ENCODE measurements at places on chromosomes 2 and 18. TPM values are rescaled to one million over a fixed set of nuclear protein-coding genes. Genes with fewer than 3 reads are reported as not detected.
A peak's percentile ranks its signal among the peaks of the same experiment; 100 is the strongest.

- peak; percentile 94 for DNase-seq
Observed at GRCh38 chr2:108594132-108594981, 60.1 kb downstream of the LIMS1 start.

DNA sequence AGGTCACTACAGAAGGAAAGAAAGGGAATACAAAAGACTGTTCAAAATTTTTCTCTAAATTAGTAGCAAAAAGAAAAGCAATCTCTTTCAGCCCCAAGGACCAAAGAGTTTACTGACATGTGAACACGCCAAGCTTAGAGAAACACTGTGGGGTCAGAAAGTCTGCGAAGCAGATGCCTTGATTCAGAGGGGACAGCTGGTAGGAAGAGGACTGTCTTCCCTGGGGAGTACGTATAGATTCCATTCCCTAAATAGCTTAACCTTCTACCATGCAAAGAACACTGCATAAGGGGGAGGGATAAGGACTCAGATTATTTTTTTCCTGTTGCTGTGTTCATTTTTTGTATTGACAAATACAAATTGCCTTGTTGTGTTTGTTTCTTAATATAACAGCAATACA lies 96.1 kb downstream of the IRS1 start:
- no peak for DNase-seq

DNA sequence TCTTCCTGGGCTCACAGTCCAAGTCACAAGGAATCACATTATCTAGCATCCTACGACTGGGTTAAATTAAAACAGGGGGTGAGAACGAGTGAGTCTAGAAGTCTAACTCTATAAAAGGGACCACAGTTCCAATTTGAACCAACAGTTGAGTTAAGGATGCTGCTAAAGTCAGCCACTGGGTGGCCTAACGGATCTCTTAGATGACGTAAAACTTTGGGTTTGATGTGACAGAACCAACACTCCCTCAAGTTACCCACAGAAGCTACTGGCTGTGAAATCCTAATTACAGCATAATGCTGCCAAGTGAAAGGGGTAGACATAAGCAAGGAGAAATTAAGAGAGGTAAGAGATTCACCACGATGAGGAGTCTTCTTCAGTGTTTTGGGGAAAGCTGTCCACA lies 32.7 kb upstream of the RUFY4 start:
- DNase-seq: no peak

DNA sequence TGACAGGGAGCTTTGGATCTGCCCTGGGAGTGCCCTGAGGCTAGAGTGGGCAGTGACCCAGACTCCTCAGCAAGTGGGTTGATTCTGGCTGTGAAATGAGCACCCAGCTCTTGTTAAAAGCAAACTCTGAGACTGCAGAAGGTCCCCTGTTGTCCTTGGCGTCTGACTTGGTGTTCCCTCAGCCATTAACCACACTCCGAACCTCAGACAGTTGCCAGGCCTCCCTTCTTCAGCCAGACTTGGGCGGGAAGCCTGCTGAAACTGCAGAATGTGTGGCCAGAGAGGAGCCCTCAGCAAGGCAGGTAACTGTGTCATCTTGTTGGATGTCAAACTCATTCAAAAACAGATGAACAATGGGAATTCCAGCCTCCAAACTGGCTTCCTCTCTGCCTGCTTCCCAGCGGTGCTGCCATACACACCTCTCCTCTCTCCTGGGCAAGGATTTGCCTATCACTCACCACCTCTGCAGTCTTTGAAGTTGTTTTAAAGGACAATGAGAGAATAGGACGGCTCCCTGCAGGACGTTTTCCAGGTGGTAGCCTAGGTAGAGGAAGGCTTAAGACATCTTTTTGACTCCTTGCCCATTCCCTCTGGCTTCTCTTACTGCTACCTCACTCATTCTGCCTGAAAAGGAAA lies 38.9 kb upstream of the B3GNT2 start:
- no peak for DNase-seq

DNA sequence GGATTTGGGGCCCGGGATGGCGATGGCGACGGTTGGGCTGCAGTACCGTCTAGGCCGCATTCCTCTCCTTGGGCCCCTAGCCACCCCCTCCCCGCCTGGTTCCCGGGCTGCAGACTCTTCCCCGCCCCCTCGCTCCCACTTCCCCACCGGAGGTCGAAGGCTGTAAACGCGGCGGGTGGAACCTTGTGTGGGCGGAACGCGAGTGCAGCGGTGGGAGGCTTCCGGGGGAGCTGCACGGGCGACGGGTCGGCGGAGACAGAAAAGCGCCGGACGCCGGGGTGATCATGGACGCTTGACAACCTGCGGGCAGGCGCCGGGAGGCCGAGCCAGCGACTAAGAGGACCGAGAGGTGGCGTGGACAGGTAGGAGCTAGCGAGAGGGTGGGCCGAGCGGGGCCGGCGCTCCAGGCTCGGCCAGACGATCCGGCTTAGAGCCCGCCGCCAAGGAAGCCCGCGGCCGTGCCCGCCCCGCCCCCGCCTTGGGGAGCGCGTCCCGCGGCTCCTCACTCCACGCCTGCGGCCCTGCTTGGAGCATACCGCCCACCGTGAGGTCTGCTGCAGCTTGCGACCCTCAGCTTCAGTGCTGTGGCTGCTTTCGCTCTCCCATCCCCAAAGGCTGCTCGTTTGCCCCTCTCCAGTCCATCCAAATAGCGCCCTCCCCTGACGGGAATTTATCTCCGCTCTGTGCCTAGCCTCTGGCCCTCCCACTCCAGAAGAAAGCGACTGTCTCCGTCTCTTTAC lies at the start of gene COPS7B:
Gene COPS7B, plus strand, starts transcription at position 269 of the 740 bp plus-strand sequence. CDS start 2,126 bp downstream, outside the sequence.
- DNase-seq: peak; percentile 61

- no peak for DNase-seq
Observed at GRCh38 chr2:36812196-36812595, 115.7 kb downstream of the VIT start.

- no peak for DNase-seq
Observed at GRCh38 chr18:4293337-4293736, 161.8 kb downstream of the DLGAP1 start.

DNA sequence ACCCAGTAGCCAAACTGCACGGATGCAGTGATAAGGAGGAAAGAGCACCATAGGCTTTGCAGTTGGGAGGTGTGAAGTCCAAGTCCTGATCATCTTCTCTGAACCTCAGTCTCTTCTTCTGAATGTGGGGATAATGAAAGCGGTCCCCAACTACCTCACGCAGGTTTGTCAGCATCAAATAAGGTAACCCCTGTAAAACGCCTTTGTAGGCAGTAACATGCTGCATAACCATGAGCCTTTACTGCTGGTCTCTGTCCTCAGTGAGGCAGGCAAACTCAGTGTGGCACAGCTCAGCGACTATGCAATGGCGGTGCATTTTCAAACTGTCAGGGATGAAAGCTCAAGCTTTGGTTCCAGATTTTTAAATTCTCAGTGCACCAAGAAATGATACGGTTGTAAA lies 46.1 kb downstream of the DNMT3A start:
- no peak for DNase-seq

DNA sequence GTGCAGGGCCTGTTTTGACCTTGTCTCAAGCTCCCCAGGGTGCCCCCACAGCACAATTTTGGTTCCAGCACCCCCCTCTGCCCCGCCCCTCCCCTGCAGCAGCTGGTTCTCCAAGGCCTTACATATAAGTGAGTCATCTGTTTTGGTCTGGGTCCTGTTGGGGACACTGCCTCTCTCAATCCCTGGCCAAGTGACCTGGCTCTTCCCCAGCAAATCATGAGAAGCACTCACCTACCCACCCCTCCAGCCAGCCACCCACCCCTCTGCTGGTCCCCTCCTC lies 90.5 kb downstream of the INHBB start:
- no peak for DNase-seq

DNA sequence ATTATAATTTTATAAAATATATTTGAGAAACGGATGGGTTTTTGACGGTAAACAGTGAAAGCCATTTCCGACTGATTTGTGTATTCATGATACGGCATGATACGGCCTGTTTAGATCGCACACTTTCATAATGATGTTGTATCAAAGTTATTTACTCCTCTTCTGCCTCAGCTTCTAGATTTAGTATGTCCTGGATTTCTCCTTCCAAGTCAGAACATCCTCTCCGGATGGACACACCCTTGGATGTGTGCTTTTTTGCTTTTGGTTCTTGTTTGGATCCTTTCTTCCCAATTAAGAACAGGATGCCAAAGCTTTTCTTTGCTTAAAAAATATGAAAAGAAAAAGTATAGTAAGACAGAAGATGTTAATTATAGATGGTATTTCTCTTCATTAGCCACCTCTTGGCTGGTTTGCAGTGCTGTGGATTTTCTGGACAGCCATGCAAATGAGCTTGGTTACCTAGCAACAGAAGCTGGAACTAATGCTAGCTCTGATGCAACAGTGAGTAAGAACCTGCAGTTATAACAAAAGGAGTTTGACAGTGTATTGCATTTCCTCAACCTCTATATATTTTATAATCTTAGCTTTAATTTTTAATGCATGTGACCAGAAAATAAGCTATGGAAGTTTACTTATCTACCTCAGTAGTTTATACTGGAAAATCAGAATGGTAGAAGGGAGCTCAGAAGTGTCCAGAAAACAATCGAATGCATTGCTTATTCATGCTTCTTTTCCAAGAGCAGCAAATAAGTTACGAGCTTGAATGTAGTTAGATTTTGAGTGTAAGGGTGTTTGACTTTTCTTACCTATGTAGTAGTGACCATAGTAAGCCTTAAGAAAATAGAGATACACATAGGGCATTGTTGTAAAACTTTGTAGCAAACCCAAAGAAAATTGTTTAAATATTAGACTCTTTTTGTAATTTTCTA lies 27.9 kb downstream of the RMND5A start:
- peak; percentile 89 for DNase-seq

- no peak for DNase-seq
Observed at GRCh38 chr2:193463011-193463410, 1268.3 kb upstream of the TMEFF2 start.

DNA sequence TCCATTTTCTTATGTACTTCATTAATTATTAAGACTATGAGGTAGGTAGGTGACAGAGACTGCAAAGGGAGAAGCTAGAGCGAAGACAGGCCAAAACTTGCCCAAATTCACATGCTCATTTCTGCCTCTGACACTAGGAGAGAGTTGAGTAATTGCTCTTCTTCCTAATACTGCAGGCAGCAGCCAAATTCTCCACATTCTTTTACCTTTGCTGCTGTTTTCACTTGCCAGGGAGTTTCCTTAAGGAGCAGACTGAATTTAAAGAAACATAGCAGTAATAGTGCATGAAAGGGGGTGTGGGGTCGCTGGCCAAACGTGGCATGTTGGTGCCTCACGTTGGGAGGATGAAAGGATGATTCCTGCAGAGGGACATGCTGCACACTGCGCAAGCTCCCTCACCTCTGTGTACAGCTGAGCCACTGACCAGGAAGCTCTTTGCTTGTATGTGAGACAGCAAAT lies 12.3 kb downstream of the CRIM1 start:
- DNase-seq: peak; percentile 93

Gene EVA1A
- total RNA-seq: 4.6 TPM

Gene CD28
- not detected for total RNA-seq

Gene CASP10
- total RNA-seq: 2.6 TPM

Gene COL6A3
- 0.64 TPM for total RNA-seq

Gene PSMD14
- 130 TPM for total RNA-seq

Gene DLX2
- total RNA-seq: not detected

Gene CNDP2
- total RNA-seq: 59.5 TPM

Gene SCN3A
- not detected for total RNA-seq

Data from bronchial epithelial cell (primary cell).